Aortic smooth muscle cell (primary cell): ENCODE measurements at places on chromosomes 5 and 9. TPM values are rescaled to one million over a fixed set of nuclear protein-coding genes. Genes with fewer than 3 reads are reported as not detected.

The FCHO2 gene
- total RNA-seq: 15.8 and 18.2 TPM in 2 replicates

The SLC23A1 gene
- total RNA-seq: not detected in 2 replicates

The PCDHB5 gene
- 1.4 and 1.8 TPM in 2 replicates for total RNA-seq

The SCGB3A2 gene
- total RNA-seq: not detected in 2 replicates

The PCAT7 gene
- 0.06 TPM in 1 of 2 replicates, not detected in the other for total RNA-seq
